ENCODE measurements at places on chromosomes 5 and 9.

DNA sequence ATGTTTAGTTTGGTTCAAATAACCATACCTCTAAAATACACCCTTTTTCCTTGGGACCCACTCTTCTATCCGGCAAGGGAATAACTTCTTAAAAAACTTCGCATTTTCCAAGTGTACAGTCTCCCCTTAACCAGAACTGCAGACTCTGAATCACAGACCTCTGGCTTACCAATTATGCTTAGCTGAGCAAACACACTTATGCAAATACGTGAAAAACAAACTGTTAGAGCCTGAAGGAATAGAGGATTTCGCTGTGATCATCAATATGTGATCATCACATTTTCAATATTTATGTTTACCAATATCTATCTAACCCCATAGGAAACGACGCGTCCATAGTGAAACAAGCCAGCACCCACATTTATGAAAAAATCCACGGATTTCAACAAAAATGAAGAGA lies 1.3 kb downstream of the LPAR1 start:
- DNase-seq: no peak

GRCh38 chr9:95112436-95113280 lies 204.9 kb downstream of the FANCC start:
- no peak for DNase-seq

DNA sequence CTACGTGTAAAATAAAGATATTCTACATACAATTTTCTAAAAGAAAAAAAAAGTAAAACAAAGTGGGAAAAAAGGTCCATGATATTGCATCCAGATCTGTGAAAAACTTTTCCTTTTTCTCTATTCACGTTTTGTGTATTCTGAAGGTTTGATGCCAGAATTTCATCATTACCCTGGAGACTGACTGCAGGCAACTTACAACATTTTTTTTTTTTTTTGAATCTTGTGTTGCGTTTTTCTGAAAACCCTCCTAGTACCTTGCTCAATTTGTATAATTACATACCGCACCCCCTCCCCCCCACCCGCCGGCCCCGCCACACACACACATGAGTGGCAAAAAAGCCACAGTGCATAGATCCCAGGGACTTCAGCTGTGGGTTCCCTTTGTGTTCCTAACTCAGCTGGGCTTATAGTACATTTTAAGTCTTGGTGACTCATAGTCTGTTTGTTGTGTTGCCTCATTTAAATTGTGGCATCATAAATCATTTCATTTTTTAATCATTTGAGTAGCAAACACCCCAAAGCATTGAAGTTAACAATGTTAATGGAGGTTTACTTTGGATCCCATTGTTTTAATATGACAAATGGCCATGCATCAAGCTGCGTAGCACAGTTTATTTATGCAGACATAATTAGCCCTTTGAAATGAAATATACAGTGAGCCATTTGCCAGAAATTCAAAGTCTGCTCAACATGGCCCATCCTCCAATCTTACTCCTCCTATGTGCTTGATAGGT lies 36.0 kb downstream of the PRDM6 start:
- DNase-seq: no peak

- no peak for DNase-seq
Measured at GRCh38 chr5:117645400-117645799, 1070.8 kb upstream of the SEMA6A start.

DNA sequence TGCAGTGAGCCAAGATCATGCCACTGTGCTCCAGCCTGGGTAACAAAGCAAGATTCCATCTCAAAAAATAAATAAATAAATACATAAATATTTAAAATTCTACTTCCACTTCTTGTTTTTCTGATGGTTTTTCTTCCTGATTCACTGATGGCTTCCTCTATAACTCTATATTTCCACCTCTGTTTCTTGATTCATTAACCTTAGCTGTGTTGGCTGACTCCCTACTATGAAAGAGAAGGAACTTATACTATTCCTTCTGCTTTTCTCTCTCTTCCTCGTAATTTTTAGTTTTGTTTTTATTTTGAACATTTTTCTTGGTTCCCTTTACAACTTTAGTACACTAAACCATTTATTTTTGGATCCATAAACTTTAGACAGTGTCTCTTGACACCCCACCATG lies 103.5 kb downstream of the MAMDC2 start:
- no peak for DNase-seq

DNA sequence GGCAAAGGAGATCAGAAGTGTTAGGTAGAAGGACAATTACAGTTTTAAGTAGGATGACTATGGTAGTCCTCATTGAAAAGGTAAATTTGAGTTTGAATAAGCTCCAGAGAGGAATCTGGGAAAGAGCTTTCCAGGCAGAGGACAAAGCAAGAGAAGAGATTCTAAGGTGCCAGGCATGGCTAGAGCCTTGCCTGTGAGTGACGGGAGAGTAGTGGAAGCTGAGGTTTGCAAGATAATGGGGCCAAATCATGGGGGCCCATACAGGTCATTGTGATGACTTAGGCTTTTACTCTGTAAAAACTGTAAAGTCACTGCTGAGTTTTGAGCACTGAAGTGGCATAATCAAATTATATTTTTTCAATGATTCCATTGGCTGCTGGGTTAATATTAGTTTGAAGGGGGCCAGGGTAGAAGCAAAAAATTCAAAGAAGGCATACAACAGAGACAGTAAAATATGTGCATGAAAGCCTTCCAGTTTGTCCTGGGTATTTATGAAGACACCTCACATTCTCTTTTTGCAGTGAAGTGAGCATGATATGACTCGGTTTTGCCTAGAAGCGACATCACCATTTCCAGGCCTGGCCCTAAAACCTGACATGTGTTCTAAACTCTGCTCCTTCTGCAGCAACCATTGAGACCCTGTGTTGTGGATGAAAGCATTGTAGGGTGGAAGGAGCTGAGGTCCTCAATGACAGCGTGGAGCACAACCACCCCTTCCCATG lies 279.8 kb upstream of the TNC start:
- DNase-seq: no peak

GRCh38 chr9:13163287-13163686 lies 116.2 kb downstream of the MPDZ start:
- DNase-seq: no peak

- no peak for DNase-seq
Measured at GRCh38 chr5:132013006-132013689, 1.7 kb upstream of the ACSL6 start.

DNA sequence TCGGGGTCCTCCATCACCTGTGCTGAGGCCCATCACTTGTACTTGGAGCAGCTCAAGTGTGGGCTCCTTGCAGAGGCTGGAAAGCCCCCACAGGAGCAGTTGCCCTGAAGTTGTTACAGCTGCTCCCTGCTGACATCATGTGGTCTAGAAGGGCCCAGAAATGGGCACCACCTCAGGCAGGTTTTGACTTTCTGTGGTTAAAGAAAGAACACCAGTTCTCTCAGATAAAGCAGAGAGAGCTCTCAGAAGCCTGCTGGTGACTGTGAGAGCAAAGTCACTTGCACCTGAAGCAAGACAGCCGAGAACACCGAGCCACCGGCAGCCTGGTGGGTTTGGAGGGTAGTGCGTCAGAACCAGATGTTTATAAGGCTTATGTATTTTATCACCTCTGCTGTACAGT lies 70.4 kb downstream of the MVB12B start:
- no peak for DNase-seq

DNA sequence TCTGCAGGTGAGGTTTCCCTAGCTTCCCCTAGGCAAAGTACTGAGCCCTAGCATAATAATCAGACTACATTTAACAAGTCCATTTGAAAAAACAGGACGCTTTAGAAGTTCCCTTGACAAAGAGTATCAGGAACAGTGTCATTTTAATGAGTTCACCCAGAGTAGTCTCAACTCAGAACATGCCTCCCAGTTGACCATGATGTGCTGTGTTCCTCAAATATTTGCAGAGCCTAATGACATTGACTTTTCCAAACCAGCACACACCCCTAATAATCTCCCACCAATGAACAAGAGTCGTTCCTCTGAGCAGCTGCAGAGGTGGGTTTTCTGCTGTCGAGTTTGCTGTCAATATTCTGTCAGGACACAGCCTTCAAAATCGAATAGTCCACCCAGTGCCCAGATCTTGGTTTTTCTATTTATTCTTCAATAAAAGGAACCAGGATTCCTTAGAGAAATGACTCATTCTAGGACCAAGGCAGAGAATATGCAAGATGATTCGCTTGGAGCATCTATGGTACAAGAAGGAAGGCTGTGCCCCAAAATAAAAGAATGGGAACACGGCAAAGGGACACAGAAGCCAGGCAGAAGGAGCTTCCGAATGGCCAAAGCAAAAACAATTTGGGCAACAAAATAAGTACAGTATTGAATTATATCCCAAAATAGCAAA lies 57.6 kb downstream of the OTULIN start:
- no peak for DNase-seq

GRCh38 chr9:94827584-94828304 lies 101.2 kb downstream of the AOPEP start:
- no peak for DNase-seq

GRCh38 chr5:173298213-173298926 lies 29.8 kb downstream of the STC2 start:
- no peak for DNase-seq

GRCh38 chr5:149060325-149060724 lies 2.5 kb downstream of the SH3TC2 start:
- DNase-seq: peak; percentile 25

DNA sequence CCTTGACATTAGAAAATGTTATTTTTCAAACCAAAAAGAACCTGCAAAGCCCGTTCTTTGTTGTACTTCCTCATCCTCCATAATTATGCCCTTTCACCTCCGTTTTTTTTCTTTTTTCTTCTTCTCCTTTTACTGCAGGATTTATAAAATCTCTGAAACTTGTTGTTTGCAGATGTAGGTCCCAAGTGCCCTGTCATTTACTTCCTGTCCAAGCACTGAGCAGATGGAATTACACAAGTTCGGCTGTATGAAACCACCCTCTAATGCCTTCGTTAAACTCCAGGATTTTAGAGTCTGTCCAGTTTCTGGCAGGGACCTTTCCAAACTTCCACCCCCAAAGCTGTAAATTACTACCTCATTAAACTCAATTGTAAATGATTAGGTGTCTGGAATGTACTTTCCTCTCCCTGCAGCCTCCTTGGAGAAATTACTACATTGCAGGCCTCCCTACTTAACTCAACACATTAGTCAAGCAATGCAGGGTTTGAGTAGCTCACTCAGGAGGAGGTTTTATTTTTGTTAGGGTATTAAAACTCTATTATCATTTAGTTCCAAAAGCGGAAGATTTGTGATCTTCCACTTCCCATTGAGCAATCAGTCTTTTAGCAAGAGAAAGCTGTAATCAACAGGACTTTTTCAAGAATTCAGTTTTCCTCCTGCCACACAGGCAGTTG lies 125.6 kb upstream of the LPAR1 start:
- no peak for DNase-seq

DNA sequence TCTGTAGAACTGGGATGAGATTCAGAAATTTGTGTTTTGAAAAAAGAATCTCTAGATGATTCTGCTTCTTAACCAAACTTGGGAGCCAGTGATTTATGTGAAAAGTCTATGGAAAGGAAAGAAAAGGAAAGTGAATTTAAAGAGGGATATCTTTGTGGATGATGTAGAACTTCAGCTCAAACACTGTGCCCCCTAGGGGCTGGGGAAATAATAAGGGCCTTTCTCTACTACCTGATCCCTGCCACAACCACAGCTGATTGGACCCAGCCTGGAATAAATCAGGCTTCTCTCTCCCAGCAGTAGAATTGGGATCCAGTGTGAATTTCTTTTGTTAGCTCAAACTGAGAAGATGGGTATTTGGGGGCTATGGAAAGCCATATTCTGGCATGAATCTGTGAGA lies 155.0 kb downstream of the PRELID2 start:
- DNase-seq: no peak

- no peak for DNase-seq
Measured at GRCh38 chr5:76187386-76187785, 104.2 kb downstream of the SV2C start.

DNA sequence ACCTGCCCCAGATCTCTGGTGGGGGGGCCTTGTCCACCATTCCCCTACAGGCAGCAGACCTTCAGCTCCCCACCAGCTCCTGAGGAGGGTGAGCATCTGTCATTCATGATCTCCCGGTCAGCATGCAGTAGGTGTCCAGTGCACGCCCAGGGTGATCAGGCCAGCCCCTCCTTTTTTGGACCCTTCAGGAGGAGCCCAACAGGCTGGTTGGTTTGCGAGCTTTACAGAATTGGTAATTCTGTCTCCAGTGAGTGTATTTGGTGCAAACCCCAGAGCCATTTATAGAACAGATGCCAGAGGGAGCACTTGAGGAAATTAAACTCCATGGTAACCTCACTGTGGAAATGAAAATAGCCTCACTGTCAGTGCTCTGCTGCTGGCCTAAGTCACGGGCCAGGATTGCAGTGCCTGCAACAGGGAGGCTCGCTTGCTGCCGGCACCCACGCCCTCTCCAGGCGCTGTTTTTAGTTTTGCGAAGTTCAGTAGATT lies 23.4 kb downstream of the WNK2 start:
- DNase-seq: no peak

- DNase-seq: no peak
Measured at GRCh38 chr5:40557501-40557900, 122.2 kb upstream of the PTGER4 start.

DNA sequence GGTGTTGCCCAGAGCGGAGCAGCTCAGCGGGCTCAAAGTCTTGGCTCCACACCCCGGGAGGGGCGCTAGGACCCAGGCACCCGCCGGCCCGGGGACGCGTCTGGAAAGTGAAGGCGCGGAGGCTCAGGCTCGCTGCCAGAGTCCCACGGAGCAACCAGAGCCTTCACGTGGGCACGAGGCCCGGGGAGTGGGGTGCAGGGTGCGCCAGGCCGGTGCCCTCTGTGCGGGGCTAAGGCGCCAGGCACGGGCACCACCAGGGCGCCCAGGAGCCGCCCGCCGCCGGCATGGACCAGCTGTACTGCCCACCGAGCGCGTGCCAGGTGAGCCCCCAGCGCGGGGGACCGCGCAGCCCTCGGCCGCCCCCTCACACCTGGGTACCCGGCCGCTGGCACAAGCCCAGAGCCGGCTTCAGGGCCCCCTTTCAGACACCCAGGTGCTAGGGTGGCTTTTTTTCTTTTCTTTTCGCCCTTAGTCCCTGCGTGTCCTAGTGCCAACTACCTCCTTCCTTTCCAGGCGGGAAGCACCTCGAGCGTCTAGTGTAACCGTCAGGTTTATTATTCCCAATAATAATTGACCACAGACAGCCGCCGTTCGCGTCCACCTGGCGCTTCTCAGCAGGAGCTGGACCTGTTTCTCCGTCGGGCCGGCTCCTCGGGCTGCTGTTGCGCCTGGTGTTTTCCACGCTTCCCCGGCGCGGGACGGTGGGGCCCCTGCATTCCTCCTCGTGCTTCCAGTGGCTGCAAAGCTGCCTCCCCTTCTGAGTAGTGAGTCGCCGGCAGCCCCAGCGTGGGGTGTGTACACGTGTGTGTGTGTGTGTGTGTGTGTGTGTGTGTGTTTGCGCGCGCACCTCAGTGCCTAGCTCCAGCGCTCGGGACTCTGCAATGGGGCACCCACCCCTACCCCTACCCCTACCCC lies 30.1 kb upstream of the PDE8B start:
- DNase-seq: no peak

DNA sequence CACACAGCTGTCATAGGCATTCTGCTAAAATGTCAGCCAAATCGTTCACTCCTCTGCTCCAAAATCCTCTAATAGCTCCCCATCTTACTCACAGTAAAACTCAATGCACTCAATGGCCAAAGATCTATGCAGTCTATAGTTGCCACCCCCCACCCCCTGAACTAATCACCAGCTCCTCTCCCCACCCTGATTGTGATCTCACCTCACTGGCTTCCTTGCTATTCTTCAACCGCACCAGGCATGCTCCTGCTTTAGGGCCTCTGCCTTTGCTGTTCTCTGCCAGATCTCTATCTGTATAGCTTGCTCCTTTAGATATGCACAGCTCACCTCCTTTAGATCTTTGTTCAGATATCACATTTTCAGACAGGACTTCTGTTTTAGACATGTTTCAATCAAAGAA lies 33.2 kb upstream of the SNX2 start:
- no peak for DNase-seq

Measured in GDM1 (cell line).